ENCODE measurements at places on chromosomes 5 and 9.

DNA sequence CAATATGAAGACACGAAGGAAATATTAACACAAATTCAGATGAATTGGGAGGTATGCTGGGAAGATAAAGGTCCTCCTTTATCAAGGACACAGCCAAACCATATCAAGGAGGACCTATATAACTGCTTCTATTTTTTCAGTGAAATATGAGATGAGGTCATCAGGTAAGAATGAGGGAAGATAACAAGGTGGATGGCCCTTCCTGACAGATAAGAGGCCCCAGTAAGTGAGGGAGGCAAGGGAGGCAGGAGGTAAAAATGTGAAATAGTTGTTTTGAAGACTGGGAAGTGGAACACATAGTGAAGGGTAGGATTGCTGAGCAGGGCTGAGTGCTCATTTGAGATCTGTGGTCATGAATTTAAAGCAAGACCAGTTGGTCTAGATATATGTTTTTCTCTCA, 60.0 kb upstream of the FOXE1 start:
- no peak for DNase-seq

DNA sequence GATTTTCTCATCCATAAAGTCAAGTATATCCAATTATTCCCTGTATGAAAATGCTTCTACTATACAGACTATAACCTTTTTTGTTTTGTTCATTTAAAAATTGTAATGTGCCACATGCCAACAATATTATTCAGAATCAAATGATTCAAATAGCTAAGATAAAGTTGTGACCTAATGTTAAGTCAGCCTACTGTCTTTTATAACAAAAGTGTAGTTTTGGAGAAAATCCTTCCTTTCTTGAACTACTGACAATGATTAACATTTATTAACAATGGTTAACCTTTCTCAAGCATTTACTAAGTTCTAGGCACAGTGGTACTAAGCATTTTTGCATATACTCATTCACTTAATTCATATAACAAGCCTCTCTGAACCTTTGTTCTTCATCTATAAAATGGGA, 25.0 kb downstream of the CSF2 start:
- no peak for DNase-seq

DNA sequence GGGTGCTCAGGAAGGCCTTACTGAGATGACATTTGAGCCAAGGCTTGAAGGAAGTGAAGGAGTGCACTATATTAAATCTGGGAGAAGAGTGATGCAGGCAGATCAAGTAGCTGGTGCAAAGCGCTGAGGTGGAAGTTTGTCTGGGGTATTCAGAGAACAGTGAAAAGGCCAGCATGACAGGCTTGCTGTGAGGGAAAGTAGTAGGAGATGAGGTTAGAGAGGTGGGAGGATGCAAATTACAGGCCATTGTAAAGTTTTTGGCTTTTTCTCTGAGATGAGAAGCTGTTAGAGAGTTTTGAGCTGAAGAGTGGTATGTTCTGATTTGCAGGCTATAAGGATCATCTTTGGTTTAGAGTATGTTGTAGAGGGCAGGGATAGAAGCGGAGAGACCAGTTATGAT, 80.8 kb upstream of the GRHPR start:
- DNase-seq: no peak

GRCh38 chr5:72644296-72644695, 137.1 kb upstream of the ZNF366 start:
- no peak for DNase-seq

DNA sequence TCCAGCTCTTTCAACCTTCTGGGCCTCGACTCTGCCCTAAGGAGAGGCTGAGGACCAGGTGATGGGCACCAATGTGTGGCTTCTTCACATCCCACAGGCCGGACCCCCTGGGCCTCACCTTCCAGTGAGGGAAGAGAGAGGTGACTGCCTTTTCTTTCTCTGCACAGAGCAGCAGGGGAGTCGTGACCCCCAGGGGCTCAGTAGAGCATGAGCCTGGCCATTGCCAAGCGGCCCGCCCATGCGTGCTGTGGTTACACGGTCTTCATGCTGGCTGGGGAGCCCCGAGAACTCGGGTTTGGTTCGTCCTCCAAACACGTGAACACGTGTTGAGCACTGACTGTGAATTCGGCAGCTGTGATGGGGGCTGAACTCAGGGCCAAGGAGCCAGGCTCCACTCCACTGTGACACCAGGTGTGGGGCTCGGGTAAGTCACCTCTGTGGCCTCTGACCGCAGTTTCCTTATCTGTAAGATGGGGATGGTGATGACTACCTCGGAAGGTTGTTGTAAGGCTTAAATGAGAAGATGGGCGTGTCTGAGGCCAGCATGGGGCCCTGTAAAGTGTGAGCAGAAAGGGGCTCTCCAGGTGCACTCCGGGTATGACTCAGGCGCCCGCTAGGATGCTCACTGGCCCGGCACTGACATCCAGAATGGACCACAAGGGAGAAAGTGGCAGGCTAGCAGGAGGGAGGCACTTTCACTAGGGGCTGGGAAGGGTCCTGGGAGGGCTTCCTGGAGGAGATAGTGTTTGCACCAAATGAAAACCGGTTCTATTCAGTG, 13.4 kb upstream of the GRHPR start:
- DNase-seq: no peak

DNA sequence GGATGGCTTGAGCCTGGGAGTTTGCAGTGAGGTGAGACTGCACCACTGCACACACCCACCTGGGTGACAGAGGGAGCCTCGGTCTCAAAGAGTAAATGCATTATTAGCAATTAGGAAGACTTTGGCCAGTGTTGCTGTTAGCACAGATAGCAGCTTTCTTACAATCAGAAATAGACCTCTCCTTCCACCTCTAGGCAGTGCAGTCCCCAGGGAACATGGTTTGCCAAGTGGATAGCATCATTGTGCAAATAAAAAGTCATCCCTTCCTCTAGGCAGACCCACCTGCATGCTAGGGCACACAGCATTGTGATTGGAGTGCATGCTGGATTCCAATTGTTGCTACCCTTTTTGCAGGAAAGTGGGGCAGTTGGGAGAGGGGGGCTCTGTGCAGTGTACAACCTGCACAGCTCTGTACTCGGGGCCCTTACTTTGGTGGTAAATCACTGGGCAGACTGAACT, 77.9 kb upstream of the KLF9 start:
- no peak for DNase-seq

DNA sequence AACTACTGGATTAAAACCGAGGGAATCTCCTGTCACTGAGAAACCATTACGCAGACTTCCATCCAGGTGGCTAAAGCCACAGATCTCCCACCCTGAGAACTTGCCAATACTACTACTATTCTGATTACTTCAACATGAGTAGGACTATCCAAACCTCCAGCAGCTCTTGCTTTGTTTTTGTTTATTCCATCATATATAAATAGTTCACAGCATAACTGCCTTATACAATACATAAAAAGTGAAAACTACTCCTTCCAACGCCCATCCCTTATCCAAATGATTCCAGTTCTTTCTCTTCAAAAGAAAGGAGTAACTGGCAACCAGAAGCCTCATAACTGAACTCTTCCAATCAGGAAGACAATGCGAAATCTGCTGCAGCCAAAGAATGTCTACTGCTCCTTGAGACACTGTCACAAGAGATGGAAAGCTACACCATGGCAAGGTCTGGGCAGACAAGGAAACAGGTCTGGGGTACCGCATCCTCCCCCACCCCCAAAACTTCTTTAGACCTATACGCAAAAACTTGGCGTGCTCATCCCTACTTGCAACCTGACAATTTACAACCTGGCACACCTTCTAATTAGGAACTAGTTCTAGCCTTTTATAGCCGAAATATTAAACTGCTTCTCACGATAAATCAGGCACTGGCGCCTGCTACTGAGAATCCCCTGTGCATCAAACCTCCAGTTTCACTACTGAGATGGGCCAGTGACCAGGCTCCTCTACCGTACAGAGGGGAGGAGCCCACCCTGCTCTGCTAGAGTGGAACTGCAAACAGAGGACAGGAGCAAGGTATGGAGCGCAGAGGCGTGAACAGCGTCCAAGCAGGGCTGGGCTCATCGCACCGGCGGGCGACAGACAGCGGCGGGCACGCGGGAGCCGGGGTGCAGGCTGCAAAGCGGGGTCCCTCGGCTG, 986 bp downstream of the PLPP1 start:
- DNase-seq: no peak

DNA sequence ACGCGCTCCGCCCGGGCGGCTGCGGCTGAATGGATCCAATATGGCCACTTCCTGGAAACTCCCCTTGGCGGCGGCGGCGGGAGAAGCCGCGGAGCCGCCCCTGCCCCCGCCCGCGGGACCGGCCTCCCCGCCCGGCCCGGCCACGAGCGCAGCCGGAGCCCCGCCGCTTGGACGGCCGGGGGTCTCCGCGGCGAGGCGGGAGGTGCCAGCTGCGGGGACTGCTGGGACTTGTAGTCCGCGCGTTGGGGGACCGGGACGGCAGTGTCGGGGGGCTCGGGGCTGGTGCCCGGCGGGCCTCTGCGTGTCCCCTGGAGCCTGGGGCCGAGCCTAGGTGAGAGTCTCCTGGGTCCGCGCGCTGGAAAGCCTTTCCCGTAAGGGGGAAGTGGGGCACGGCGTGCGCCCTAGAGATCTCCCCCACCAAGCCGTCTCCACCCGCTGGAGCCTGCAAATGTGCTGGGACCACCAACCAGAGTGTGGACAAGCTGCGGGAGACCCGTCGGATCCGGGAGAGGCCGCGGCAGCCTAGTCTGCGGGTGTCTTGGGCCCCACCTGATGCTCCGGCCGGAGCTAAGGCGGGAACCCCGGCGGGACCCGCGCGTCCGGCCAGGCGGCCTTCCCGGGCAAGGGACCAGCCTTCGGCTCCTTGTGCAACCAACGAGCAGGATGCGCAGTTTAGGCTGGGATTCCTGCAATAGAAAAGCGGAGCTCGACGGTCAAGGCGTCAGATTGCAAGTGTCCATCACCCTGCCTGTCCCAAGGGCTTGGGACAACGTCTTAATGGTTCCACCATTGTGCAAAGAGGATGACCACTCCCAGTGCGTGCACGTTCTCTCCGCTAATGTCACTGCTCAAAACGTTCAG, at the start of gene SEPTIN8:
SEPTIN8 (minus strand) TSS at position 31 of the 861 bp plus-strand sequence. CDS start 102 bp downstream, outside the sequence.
- peak; percentile 53 for DNase-seq

GRCh38 chr9:132069046-132069898, 10.4 kb downstream of the MED27 start:
- DNase-seq: no peak

GRCh38 chr5:79983618-79984017, 7.4 kb downstream of the MTX3 start:
- DNase-seq: no peak

DNA sequence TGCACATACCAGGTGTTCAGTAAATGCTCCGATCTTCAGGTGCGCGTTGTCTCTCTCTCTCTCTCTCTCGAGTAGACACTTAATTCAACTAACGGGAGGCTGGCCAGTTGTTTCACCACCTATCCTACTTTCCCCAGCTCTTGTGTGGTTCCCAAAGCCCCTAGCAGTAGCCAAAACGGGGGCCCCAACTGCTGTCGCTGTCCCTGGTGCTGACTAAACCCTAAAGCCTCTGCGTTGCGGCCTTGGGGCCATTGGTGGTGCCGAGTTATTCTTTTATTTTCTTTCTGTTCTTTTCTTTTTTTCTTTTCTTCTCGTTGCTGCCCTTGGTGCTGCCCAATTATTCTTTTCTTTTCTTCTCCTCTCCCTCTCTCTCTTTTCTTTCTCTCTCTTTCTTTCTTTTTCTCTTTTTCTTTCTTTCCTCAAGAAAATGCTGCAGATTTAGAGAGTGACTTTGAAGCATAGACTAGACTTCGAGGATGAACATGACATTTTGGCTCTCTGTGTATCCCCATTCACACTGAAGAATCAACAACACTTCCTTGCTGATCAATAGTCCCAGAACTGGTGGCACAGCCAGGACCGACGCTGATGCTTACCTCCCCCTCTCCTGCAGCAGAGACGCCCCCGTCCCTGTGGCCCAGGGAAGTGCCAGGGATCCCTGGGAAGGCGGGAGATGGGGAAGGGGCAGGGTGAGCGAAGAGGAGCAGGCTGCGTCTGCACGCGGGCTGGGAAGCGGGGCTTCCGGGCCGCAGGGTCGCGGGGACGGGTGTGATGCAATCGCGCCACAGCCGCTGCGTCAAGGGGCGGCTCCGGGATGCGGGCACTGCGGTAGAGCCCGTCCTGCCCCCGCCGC, at the start of gene FBLL1:
FBLL1 (plus strand) TSS at position 785 of the 853 bp plus-strand sequence. CDS start 200 bp downstream, outside the sequence.
- peak; percentile 71 for DNase-seq

DNA sequence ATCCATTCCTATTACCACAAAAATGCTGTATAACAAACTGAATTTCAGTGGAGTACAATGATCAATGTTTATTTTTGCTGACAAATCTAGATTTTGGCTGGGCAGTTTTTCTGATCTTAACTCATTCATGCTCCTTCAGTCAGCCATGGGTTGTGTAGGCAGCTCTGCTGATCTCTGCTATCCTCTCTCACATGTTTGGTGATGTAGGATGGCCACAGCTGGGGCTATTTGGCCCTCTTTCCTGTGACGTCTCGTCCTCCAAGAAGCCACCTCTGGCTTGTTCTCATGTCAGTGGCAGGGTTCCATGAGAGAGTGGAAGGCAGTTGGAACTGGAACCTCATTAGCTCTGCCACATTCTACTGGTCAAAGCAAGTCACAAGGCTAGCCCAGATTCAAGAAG, 8.9 kb downstream of the NLN start:
- no peak for DNase-seq

GRCh38 chr9:91273853-91274552, 87.7 kb downstream of the AUH start:
- no peak for DNase-seq

DNA sequence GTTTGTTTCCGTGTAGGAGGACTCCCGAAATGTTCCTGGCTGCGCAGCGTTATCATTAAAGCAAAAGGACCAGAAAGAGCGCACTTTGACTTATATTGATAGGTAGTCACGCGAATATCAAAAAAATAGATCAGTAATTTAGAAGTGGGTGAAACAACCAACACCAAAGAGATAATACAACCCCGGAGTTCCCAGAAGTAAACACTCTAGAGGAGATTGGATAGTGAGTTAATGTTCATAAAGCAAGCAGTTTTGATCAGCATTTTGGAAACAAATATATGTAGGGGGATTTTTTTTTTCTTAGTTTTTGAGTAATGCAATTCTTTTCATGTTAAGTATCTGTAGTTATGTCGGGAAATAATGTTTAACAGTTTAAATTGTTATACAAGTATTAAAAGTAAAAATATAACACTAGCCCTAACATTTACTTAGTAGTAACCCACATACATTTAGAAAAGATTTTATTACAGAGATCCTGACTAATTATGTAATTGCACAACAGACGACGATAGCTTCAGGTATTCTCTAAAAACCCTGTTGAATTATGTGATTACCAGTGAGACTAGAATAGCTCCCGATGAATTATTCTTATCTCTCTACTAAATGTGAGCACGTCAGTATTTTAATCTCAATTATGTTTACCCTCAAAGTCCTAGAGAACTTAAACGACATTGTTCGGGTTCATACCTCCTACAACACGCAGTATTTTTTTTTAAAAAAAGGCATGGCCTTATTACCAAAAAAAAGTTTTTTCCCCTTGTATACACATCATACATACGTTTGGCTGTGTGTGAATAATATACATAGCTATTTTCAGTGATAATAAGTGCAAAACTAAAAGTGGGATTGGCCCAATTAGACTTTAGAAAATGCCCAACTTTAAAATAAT, 9.4 kb upstream of the NFIB start:
- no peak for DNase-seq
